Upper lobe of right lung (tissue), 1 donor: ENCODE measurements at places on chromosomes 1 and 21.

DNA sequence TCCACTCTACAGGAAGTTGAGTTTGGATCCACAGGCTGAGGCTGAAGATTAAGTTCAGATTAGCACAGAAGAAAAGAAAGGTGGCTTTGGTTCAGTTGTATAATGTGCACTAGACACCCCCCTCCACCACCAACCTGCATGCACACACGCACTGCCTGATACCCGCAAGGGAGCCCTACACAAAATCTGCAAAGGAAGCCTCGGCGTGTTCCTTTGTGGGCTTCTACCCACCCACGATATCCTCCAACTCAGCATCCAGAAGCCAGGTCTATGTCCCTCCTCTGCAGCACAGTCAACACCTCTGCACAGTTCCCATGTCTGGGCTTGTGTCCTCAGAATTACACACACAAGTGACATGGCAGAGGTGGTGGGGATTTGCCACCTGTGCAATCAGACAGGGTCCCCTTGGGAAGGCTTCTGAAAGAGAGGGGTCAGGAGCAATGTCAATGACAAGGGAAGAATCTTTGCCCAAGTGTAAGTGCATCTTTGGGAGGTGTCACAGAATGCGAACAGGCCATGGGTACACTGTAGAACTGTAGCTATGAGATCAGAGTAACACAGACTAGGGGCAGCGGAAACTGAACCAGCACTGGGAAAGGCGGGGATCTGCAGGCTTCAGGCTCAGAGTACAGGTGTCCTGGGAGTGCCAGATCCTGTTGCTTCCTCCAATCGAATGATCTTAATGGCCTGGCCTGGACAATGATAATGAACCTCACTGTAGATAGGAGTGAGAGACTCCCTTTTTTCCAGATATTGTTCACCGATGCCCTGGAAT is 148.6 kb upstream of the ETV3 start:
- DNase-seq: no peak

GRCh38 chr1:151854658-151855057 is 1.1 kb upstream of the THEM5 start:
- no peak for DNase-seq

GRCh38 chr1:177975588-177976495 is 6.0 kb upstream of the SEC16B start:
- DNase-seq: no peak

GRCh38 chr1:109497449-109498160 is 3.7 kb downstream of the CYB561D1 start:
- no peak for DNase-seq

GRCh38 chr21:34771512-34772028 is 102.8 kb downstream of the CLIC6 start:
- no peak for DNase-seq

DNA sequence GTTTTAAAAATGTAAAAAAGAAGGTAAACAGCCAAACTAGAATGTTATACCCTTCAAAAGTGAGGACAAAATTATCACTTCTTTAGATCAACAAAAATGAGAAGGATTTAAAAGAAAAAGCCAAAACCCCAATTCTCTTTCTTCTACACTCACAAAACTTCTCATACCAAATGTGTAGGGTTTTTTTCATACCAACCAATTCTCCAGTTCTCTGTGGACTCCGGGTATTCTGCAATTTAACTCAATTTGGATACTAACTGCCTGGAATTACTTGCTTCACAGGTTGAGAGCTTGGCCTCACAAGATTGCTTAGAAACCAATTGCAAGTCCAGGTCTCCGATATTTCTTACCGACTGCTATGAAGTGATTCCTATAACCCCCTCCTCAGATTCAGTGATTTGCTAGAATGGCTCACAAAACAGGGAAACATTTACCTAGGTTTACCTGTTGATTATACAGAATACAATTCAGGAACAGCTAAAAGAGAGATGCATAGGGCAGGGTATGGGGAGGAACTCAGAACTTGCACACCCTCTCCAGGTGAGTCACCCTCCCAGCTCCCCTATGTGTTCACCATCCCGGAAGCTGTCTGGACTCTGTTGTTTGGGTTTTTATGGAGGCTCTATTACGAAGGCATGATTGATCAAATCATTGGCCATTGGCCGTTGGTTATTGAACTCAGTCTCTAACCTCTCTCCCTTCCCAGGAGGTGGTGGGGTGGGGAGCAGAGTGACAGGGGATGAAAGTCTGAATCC is 67.1 kb downstream of the CAMTA1 start:
- no peak for DNase-seq

- DNase-seq: no peak
Observed at GRCh38 chr1:242448910-242449645, 75.4 kb downstream of the PLD5 start.

DNA sequence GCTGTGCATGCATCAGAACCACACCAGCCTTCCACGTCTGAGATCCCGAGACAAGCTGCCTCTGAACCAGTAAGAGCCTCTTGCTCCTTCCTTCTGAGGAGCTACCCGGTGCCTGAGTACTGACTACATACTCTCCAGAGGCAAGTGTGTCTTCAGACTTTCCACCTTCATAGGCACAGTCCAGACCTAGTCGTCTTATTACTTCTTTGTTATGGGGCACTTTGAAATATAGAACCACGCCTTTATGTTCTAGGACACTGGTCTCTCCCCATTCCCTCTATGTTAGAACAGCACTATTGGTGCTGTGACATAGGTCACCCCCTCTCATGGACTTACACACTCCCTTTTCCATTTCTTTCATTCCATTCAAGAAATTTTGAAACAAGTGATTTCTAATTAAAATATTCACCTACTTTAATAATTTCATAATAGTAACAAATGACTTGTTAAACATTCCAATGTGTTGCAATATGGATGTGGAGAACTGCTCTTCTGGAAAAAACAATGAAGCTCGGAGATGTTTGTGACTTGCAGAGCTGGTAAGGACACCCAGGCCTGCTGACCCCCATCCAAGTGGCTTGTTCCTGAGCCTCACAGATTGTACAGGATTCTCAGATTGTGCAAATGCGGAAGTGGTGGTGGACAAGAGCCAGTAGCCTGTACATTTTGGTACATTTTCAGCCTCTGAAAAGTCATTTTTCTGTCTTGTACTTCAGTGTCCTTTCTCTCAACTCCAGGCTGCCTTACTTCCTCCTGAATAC is 76.1 kb upstream of the SIPA1L2 start:
- DNase-seq: no peak

GRCh38 chr1:36884801-36885200 is 149.5 kb downstream of the GRIK3 start:
- no peak for DNase-seq

GRCh38 chr1:211932933-211933254 is 102.3 kb upstream of the LPGAT1 start:
- no peak for DNase-seq

DNA sequence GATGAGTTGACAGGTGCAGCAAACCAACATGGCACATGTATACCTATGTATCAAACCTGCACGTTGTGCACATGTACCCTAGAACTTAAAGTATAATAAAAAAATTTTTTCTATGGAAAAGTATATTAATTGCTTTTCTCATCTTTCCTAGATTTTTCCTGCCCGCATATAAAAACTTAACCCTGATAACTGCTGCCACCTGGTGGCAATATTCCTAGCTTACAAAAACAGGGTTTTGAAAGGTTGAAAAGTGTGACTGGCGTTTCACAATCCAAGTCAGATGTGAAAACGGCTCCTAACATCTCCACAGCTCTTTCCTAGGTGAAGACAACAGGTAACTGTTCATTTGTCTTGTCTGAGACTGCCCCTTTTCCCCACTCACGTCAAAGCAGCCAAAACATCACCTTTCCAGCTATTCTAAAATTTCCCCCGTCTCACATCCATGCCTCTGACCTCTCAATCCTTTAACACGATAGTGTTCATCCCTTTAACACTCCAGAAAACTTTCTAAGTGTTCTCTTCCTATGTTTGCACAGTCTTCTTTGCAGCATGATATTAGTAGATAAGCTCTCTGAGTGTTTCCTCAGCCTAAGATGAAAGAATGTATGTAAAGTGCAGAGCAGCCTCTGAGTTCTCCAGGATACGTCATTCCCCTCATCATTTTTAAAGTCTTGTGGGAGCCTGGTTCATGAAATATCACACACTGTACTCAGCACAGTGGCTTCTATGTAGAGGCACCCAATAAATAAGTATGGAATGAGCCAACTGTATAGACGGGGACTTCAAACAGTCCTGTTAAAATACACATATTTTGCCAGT is 27.5 kb downstream of the OVGP1 start:
- no peak for DNase-seq

- DNase-seq: no peak
Observed at GRCh38 chr1:178057912-178058534, 35.9 kb upstream of the RASAL2 start.

- no peak for DNase-seq
Observed at GRCh38 chr1:233518344-233518743, 95.6 kb upstream of the KCNK1 start.

- DNase-seq: peak; percentile 65
Observed at GRCh38 chr1:147080006-147080661, 92.1 kb downstream of the PRKAB2 start.

- DNase-seq: no peak
Observed at GRCh38 chr1:13703128-13703513, 3.1 kb downstream of the PRDM2 start.

- no peak for DNase-seq
Observed at GRCh38 chr1:186404454-186405051, 28.9 kb downstream of the ODR4 start.

GRCh38 chr1:198030682-198031081 is 113.5 kb downstream of the LHX9 start:
- DNase-seq: no peak

GRCh38 chr1:47824716-47825115 is 172.5 kb downstream of the TRABD2B start:
- no peak for DNase-seq

GRCh38 chr21:44461464-44462001 is 6.2 kb downstream of the LRRC3 start:
- DNase-seq: no peak

DNA sequence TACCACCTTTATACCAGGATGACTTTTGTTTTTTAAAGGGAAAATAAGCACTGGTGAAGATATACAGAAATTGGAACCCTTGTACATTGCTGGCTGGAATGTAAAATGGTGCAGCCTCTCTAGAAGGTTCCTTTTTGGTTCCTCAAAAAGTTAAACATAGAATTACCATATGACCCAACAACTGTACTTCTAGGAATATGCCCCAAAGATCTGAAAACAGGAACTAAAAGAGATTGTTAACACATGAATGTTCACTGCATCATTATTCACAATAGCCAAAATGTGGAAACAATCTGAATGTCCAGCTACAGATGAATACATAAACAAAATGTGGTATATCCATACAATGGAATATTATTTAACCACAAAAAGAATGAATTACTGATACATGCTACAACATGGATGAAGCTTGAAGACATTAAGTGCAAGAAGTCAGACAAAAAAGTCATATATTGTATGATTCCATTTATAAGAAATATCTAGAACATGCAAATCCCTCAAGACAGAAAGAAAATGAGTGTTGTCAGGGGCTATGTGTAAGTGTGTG is 84.9 kb upstream of the DMRTA2 start:
- no peak for DNase-seq

GRCh38 chr1:42150651-42151050 is 2.6 kb upstream of the GUCA2B start:
- peak; percentile 37 for DNase-seq

DNA sequence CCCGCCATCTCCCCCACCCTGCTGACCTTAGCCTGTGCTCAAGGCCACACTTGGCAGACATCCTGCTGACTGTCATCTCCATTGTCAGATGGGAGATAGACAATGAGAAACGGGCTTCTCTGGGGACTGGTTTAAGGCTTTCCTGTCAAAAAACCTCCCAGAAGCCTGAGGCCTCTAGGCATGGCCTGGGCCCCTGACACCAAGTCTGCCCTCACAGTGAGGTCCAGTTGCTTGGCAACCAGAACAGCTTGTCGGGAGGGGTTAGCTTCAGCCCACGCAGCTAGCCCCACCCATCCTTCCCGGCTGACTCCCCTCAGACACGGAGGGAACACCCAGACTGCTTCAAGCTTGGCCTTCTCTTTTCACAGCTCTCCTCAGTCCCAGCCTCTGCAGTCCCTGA is 11.0 kb downstream of the PLEKHA6 start:
- DNase-seq: no peak

DNA sequence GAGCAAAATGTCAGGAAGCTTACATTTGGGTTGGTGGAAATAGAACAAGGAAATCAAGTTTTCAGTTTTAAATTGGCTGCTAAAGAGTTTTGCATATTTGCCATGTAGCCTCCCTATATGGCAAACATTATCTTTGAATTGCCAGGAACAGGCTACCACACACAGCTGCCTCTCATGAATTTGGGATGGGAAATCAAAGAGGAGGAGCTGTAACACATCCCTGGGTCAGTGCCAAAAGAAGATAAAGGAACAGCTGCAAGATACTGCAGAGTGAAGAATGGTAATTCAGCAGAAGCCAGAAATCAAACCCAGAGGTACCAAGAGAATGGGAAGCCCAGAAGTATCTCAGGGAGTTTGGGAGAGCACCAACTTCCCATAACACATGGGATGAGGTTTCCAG is 18.6 kb upstream of the RASAL2 start:
- DNase-seq: no peak

DNA sequence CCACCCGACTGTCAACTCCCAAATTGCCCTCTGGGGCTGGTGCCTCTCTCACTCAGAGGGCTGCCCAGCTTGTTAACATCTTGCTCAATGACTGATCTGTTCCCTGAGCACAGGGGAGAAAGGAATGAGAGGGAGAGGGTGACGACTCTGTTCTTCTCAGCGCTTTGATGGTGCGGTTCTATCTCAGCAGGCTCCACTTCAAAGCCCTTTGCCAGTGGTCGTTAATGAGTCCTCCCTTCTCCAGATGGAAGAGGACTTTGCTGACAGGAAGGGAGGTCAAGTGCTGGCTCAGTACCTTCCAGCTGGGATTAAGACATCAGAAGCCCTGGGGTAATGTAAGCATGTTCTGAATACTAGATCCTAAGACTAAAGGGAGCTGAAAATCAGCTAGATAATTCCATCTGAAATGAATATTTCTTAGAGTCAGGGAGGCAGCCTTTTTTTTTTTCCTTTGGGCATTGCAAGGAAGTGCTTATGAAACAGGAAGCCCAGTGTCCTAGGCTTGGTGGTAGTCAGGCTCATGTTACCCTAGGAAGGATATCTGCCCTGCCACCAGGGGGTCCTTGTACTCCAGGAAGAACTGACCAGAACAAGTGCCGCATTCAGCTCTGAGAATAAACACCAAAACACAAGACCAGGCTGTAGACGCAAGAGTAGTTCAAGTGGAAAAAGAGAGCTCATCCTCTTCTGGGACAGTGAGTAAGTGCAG is 4.7 kb downstream of the FMOD start:
- no peak for DNase-seq

DNA sequence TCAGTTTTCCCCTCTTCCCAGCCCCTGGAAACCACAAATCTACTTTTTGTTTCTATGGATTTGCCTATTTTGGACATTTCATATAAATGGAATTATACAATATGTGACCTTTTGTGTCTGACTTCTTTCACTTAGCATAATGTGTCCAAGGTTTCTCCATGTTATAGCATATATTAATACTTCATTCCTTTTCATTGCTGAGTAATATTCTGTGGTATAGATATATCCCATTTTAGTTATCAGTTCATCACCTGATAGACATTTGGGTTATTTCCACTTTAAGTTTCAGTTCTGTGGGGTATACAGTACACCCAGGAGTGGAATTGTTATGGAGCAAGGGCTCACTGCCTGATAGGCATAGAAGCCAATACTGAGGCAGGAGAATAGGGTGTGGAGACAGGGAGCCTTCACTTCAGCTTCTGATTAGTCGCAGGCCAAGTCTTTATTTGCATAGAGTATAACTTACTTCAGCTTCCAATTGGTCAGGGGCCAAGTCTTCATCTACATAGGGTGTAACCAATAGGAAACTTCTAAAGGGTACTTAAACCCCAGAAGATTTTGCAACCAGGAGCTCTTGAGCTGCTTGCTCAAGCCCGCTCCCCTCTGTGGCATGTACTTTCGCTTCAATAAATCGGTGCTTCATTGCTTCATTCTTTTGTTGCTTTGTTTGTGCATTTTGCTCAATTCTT is 8.3 kb upstream of the NVL start:
- DNase-seq: no peak
